IMR-90 (cell line): ENCODE measurements at places on chromosomes 3 and 15.

DNA sequence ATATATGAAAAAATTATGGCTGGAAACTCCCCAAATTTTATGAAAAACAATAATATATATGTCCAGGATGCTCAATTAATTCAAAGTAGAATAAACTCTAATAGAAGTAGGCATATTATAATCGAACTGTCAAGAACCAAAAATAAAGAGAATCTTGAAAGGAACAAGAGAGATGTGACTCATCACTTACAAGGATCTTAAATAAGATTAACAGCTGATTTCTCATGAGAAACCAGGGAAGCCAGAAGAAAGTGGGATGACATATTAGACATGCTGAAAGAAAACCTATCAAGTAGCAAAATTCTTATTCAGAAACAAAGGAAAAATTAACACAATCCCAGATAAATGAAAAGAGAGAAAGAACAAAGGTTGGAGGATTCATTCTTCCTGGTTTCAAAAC is 66.8 kb downstream of the FAIM start:
- DNase-seq: peak; percentile 40

DNA sequence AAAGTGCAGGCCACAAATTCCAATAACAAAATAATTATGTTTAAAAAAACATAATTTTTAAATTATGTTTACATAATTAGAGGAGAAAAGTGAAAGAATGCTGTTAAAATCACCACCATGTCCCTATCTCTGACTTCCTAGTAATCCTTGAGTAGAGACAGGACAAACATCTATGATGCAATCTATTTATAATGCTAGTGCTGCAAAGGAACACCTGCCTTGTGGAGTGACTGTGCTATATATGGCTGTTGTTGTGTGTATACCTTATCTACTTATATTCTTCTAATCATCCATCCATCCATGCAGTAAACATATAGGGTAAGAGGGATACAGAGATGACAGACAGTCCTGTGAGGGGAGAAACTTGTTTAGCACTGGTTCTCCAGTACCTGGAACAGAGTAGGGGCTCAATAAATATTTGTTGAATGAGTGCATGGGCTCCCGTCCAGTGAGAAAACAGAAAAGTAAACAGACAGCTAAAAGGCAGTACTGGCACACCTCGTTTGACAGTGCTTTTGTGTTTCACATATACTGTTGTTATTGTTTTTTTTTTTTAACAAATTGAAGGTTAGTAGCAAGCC is 229.3 kb upstream of the UBE2E1 start:
- no peak for DNase-seq

- no peak for DNase-seq
Measured at GRCh38 chr3:36992806-36993325, at the start of gene EPM2AIP1. TSS of gene EPM2AIP1 (minus strand) at chr3:36993131. CDS start at chr3:36993077, 54 bp downstream.

- DNase-seq: peak; percentile 95
Measured at GRCh38 chr15:44195151-44195740, at the start of gene FRMD5. TSS of gene FRMD5 (minus strand) at chr15:44195271.

- no peak for DNase-seq
Measured at GRCh38 chr3:145906301-145906700, 254.7 kb downstream of the PLOD2 start.

DNA sequence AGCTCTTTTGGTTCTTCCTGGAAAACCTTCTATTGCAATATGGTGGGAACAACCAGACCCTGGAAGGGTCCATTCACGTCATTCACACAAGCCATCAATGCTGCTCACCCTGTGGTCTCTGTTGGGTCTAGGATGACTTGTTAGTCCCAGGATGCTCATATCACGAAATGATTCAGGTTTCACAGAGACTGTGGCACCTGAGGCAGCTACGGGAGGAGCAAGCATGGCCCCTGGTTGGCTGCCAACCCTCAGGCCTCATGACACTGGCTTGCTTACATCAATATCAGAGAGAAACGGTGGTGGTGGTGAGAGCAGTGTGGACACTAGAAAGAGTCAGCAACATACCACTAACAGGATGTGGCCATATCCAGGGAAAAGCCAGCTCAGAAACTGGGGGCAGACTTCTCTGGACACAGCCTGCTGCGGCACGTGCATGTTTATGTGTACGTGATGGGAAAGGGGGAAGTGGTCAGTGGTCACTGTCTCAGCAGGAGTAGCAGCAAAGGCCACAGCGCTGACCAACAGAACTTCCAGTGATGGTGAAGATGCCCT is 208.9 kb upstream of the ST8SIA2 start:
- no peak for DNase-seq

DNA sequence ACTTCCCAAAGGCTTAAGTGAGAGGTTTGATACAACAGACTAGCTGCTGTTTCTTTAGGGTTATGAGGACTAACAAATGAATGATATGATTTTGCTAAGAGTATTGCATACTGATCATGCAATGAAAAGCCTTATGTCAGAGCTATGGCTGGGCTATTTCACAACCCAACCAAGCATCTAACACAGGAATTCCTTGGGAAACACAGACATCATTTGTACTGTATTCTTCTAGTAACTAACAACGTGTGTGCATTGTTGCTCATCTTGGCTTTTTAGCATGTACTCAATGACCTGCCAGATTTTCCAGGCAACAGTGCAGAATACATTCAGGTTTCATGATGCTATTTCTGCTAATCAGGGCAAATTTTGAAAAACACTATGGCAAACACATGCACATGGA is 19.3 kb downstream of the PDZRN3 start:
- peak; percentile 91 for DNase-seq

DNA sequence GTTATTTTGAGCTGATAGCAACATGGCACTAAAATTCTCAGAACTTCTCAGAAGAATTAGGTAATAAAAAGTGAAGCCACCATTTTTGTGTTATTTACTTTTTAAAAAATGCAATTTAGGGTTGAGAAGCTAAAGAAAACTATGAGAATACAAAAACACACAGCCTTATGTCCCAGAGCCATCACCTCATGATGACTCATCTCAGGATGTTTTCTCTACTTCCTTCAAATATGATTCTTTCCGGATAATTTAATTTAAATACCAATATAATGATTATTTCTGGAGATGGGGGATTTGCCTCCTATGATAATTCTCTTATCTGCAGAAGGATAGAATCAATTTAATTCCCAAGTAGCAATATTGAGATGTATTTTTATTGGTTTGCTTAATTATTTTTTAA is 105.6 kb upstream of the BFSP2 start:
- peak; percentile 57 for DNase-seq

DNA sequence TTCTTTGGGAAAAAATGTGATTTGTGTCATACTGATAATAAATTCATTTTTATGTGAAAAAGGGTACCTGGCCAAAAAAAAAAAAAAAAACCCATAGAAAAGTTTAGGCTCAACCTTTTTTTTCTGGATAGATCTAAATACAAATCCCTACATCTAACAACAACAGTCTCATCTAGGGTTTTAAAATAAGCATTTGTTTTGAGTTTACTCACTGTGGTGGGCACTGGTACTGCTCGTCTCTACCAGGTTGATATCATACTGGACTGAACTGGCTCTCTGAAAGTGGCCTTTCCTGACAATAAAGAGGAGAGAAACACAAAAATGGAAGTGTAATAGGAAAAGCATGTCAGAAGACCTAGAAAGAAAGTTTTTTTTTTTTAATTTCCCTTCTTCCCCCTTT is 52.0 kb downstream of the FBXO22 start:
- DNase-seq: no peak

- no peak for DNase-seq
Measured at GRCh38 chr3:149252272-149252671, 30.6 kb upstream of the CP start.

DNA sequence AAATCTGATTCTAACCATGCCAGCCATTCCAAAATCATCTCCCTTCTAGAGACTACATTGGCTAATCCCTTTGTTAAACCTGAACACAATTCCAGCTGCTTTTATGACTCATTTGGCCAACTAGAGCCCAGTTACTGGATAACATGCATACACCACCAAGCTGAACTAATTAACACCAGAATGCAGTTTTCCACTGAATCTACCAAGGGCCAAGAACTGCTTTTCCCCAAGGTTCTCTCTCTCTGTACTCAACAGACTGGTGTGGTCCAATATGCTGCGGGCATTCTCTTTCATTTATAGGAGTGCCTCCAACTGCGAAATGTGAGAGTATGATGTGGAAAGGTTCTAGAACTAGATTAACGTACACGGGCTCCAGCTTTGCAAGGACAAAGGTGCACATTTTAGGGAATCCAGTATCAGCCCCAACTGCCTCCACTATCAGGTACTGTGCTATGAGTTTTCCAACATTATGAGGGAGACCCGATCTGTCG is 1.5 kb downstream of the CHSY1 start:
- peak; percentile 78 for DNase-seq

- no peak for DNase-seq
Measured at GRCh38 chr3:58173669-58174398, 36.9 kb downstream of the DNASE1L3 start.

DNA sequence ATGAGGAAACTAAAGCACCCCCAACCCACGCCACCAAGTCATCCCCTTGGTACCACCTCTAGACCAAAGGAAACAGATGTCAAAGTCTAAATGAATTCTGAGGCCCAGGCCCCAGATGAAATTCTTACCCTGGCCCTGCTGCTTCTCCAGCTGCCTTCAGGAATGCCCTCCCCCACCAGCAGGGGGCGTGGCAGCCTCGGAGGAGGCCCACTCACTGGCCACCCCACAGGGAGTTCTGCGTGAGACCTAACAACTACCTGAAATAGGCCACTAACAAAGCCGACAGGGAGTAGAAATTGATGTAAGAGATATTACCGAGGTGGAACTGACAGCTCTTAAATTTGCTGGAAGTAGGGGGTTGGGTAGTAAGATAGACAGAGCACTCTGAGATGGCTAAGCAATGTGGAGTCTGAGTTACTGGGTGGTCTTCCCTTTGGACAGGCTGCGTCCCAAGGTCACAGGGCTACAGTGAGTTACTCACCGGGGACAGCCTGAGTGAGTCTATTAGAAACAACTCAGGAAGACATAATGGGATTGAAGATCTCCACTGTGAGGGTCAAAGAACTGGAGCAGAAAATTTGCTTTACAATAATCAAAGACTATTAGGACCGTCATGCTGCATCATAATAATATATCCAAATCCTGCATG is 240.7 kb downstream of the SHOX2 start:
- DNase-seq: no peak

GRCh38 chr15:62610265-62610869 is 432.2 kb upstream of the TPM1 start:
- no peak for DNase-seq

GRCh38 chr3:66367979-66368378 is 132.8 kb downstream of the LRIG1 start:
- no peak for DNase-seq

- DNase-seq: peak; percentile 21
Measured at GRCh38 chr15:49045751-49046219, 461 bp downstream of the SECISBP2L start.

DNA sequence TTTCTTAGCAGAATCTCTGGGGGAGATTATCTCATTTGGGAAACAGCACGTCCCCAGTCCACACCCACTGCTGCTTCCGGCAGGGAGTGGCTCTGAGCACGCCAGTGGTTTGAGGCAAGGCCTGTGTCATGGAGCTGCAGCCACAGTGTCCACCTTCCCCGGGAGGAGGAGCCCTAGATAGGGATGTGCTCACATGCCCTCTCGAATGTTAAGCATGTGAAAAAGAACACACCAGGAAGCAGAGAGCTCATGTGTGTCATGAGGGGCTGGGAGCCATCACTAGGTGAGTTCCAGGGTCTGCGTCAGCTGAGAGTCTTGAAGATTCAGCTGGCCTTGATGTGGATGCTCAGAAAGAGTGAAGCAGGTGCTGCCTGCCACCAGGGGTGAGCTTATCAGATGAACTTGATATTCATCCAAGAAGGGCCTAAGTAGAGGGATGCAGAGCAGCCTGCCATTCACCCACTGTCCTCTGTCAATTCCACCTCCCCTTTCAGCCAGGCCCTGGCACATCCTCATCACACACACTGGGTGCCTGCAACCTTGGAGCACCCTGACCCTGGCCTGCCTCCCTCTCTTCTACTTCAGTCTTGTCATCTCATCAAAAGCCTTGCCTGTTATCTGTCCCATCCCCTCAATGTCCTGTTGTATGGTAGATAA is 16.3 kb downstream of the ITGA11 start:
- DNase-seq: no peak

GRCh38 chr3:10247679-10248183 is 528 bp upstream of the TATDN2 start:
- DNase-seq: no peak

DNA sequence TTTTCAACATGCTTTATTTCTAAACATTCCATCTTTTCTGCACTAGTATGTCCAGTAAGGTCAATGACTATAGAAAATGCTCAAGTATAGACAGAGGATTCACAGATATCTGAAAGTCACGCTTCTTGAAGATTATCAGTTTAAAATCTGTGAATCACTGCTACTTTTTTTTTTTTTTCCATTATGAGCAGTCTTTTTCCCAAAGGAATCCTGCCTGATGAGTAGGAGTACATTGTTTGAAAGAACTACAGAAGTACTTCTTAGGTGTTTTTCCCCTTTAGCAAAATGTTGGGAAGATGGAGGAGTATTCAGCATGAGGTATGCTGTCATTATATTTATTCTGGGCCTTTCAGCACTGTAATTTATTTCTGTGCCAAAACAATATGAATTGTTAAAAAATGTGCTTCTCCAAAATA is 266.2 kb downstream of the NLGN1 start:
- no peak for DNase-seq

- DNase-seq: no peak
Measured at GRCh38 chr15:70876011-70876410, 16.2 kb downstream of the THAP10 start.

- DNase-seq: no peak
Measured at GRCh38 chr3:182631183-182632076, 161.9 kb upstream of the ATP11B start.
